Panc1 (cell line): ENCODE measurements at places on chromosomes 11 and 22. TPM values are rescaled to one million over a fixed set of nuclear protein-coding genes. Genes with fewer than 3 reads are reported as not detected.

The MRGPRE gene
- 0.13 TPM for total RNA-seq

The PLAAT5 gene
- not detected for total RNA-seq

GRCh38 chr11:69666261-69666660 lies 8.9 kb downstream of the LTO1 start:
- DNase-seq = no peak

- DNase-seq = no peak
Observed at GRCh38 chr11:86816251-86816726, 15.9 kb downstream of the PRSS23 start.

- DNase-seq = no peak
Observed at GRCh38 chr11:96063886-96064285, 140.0 kb upstream of the MTMR2 start.

- peak; percentile 61 for DNase-seq
Observed at GRCh38 chr11:33802194-33802950, 28.1 kb upstream of the FBXO3 start.

GRCh38 chr11:26199331-26200095 lies 132.4 kb upstream of the ANO3 start:
- no peak for DNase-seq

DNA sequence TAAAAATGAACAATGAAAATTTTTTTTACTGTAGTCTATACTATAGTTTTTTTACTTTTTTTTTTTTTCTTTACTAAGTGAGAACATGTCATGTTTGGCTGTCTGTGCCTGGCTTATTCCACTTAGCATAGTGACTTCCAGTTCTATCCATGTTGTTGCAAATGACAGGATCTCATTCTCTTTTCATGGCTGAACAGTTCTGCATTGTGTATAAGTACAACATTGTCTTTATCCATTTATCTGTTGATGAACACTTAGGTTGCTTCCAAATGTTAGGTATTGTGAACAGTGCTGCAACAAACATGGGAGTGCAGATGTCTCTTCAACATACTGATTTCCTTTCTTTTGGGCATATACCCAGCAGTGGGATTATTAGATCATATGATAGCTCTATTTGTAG lies 88.1 kb upstream of the CCDC90B start:
- DNase-seq = no peak
